ENCODE measurements at places on chromosomes 3 and 15.

DNA sequence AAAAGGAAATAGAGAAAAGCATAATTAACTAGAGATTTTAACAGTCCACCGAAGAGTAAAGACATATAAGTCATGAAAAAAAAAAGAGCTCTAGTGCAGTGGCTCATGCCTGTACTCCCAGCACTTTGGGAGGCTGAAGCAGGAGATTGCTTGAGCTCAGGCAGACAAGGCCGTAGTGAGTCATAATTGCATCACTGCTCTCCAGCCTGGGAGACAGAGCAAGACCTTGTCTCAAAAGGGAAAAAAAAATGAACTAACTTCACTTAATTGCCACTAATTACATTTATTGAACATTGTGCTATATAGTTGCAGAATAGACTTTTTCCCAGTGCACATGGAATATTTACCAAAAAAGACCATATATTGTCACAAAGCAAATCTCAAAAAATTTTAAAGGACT lies 221.8 kb downstream of the CBLB start:
- DNase-seq: no peak

DNA sequence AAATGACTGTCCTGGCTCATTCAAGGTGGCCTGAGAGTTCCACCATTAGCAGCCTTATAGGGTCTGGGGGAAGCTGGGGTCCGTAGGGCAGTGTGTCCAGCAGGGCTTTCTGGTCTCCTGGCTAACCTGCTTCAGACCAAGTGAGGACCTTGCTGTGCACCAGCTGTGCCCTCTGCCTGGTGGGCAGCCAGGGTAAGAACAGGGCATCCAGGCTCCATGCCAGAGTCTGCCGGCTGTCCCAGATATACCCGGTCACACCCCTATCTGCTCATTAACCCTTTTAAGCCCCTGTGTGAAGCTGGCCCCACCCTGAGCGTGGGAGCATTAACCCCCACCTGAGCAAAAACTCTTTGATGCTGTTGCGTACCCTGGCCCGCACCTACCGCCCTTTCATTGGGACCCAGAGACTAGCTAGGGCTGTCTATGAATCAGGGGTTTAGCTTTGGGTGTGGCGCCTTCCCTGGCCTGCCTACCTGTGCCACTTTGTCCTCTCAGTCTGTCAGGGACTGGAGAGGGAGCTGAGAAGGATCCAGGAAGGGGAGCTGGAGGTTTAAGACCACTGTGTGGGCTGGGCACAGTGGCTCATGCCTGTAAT lies 17.6 kb downstream of the SEMA3F start:
- no peak for DNase-seq

GRCh38 chr3:60219501-60219900 lies 1031.8 kb downstream of the FHIT start:
- DNase-seq: no peak

DNA sequence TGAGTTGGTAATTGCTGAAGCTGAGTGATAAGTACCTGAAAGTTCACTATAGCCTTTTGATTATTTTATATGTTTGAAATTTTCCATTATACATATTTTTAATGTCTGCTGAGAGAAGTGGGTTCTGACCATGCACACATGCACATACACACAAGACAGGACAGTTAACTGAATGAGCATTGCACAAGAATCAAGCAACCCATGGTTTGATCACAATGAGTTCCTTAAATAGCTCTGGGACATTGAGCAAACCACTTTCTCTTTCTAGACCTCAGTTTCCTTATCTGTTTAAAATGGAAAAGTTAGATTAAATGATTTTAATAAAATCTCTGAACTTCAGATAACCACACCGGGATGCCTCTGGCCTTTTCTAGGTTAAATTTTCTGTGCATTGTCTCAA lies 26.7 kb downstream of the SNTN start:
- no peak for DNase-seq

DNA sequence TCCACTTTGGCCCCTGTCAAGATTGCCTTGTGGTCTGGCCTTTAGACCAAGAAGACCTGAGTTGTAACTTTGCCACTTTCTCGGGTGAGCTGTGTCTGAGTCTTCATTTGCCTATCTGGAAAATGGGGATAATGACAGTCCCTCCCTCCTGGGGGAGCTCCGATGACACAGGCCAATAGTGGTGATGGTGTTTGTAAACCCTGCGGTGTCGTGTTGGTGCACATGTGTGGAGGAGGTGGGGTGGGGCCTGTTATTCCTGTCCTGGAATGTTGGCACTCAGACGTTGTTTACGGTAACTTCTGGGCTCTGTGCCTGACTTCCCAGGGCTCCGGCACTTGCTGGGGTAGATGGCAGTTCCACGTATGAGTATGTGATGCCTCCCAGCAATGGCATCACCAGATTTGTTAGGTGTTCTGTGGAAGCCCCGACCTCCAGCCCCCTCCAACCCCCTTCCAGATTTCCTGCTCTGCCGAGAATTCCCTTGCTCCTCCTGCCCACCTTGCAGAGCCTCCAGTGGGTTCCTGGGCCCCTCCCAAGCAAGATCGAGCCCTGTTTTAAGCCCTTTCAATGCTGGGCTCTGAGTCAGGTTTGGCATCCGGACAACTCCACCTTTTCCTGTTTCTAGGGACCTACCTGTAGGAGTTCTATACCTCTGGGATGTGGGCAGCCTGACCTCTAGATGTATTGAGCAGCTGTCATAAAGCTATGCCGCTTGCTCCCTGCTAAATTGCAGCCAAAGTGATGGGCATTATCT lies 31.4 kb downstream of the HRH1 start:
- no peak for DNase-seq

DNA sequence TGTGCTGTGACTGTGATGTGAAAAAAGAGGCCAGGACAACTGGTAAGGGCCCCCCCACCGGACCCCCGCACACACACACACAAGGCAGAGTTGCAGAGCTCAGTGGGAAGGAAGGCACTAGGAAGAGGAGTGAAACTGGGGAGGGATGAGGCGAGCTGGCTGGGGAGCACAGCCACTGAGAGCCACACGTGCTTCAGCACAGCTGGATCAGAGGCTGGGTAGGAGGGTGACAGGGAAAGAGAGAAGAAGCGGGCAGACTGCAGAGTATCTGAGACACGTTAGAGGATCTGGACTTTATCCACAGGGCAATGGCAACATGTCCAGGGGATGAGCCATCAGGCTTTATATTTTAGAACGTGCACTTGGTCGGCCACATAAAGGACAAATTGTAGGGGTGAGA lies 38.0 kb upstream of the TKT start:
- DNase-seq: no peak

- DNase-seq: no peak
These were observed 7.9 kb downstream of the EPB42 start for GRCh38 chr15:43212951-43213350.

DNA sequence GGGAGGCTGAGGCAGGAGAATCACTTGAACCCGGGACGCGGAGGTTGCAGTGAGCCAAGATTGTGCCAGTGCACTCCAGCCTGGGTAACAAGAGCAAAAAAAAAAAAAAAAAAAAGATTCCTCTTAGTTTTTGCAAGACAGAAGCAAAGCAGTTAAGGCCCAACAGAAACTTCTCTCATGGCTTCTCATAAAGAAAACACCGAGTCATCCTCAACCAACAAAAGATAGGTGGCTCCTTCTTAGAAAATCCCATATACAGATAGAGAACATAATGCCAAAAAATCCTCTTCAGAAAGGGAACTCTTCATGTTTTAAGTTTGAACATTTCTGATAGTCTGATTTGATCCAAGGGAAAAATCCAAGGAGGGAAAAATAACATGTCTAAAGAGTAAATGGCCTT lies 12.5 kb upstream of the SKIL start:
- no peak for DNase-seq

GRCh38 chr3:5298453-5298852 lies 110.9 kb downstream of the EDEM1 start:
- no peak for DNase-seq

GRCh38 chr3:155548195-155548594 lies 196.7 kb downstream of the PLCH1 start:
- no peak for DNase-seq

GRCh38 chr3:164741869-164742268 lies 336.4 kb downstream of the SI start:
- DNase-seq: no peak

- no peak for DNase-seq
These were observed 92.8 kb upstream of the BCL6 start for GRCh38 chr3:187838016-187838540.

DNA sequence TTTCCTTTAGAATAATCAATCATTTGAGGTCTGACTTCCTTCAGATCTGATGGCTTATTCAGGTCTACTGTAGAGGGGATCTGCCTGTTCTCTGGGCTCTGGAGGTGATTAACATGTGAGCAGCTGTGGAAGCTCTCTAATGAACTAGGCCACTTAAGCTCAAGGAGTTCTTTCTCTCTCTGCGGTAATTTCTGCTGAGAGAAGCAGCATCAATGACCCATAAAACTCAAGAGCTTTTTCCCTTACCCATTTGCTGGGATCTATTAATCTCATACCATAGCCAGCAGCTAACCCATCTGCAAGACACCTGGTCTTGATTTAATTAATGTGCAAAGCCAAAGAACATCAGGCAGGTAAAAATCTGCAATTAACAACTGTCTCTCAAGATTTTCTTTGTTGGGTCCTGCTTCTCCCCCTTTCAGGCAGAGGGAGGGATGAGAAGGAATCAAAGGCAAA lies 73.2 kb upstream of the DLG1 start:
- DNase-seq: no peak

DNA sequence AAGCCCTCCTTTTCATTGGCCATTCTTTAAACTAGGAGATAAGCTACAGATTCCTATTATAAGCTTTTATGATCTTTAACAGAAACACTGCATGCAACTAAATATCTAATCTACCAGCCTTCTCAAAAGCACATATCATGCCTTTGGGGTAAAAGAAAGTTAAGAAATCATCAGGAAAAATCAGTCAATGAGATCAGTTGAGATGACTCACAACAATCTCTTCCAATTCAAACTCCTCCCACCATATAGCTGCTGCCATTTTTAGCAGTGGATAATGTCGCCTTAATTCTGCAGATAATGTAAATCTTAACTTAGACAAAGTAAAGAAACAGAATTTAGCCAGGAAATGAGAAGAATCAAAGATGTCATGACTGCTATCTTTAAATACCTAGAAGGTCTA lies 135.2 kb upstream of the BCL6 start:
- no peak for DNase-seq

DNA sequence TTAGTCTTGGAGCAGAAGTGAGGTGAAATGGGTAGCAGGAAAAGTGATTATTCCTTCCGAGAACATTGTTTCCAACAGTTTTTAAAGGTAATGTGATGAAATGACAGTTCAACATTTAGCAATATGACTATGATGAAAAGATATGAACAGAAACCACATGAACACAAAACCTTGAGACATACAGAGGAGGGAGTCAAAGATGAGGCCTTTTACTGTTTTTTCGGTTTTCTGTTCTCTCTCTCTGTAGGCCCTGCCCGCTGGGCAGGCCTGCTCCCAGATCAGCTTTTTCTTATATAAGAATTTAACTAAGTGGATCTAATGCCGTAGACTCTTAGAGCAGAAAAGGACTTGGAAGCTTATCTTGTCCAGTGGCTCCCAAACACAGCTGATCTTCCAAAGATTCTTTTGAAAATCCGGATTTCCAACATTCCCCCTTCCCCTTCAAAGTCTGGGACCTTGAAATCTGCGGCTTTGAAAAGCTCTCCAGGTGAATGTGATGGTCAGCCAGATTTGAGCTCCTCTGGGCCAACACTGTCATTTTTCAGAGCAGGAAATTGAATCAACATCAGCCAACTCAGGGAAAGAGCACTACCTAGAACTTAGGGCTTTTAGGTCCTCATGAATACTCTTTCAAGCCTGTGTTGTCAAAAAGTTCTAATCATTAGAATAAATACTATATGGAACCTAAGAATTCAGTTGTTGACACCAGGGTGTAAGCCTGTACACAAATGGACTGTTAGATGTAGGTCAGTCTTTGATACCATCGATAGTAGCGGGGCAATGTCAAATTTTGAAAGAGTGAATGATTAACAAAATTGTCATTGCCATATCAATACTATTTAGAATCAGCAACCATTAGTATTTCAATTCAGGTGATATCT lies 372.7 kb downstream of the SHQ1 start:
- no peak for DNase-seq

DNA sequence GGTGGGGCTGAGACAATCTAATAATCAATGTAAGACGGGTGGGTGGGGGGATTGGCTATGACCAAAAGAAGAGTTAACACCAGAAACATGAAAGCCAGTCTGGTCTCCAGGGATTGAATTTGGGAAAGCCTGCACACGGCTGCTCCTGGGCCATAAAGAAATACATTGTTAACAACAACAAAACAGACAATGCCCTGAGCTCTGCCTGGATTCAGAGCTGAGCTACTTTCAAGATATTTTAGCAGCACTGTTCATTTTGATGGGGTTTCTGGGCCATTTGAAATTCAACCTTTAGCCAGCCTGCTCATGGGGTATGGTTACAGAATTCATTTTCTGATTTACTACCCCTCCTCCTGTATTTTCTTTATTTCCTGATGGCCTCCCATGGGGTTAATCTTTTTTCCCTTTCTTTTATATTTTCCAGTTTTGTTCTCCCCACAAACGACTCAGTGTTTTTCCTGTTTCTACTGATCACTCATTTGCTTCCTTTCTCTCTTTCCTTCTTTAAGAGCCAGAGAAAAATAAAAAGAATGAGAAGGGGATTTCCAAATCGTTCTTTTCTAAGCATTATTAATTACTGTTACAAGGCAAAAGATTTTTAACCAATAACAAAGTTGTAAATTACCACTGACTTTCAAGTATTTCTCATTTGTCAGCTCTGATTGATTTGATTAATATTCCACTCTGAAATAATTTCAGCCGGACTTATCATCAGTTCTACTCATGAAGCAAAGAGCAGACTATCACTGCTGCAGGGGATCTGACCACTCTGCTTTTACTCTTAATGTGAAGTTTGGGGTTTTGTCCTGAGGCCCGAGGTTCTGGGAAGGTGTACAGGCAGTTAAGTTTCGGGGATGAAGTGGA lies 19.6 kb downstream of the NR2F2 start:
- DNase-seq: no peak

- no peak for DNase-seq
These were observed 535.6 kb downstream of the NLGN1 start for GRCh38 chr3:173933113-173933512.

DNA sequence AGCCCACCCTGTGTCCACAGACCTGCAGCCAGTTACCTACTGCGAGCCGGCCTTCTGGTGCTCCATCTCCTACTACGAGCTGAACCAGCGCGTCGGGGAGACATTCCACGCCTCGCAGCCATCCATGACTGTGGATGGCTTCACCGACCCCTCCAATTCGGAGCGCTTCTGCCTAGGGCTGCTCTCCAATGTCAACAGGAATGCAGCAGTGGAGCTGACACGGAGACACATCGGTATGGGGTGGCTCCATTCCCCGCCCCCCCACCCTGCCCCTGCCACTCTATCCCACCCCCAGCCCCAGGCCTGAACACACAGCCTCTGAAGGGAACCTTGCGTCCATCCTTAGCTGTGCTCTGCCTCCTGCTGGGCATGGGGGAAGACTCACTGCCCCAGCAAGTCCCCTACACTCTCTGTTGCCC lies 73.2 kb downstream of the AAGAB start:
- no peak for DNase-seq

GRCh38 chr15:56244811-56245576 lies 1.3 kb upstream of the RFX7 start:
- DNase-seq: no peak

- no peak for DNase-seq
These were observed 45.4 kb downstream of the PRICKLE2 start for GRCh38 chr3:64179860-64180259.

- DNase-seq: no peak
These were observed 698.7 kb downstream of the NTRK3 start for GRCh38 chr15:87557881-87558280.

- no peak for DNase-seq
These were observed 15.2 kb upstream of the EID1 start for GRCh38 chr15:48862705-48863104.

GRCh38 chr3:186352369-186352768 lies 9.7 kb downstream of the DGKG start:
- DNase-seq: no peak

All from stimulated activated CD8-positive, alpha-beta memory T cell treated with anti-CD3 and anti-CD28 coated beads, Interleukin-7, amount 100 ng/mL, for 24 hours (primary cell).